Stimulated activated CD8-positive, alpha-beta memory T cell treated with anti-CD3 and anti-CD28 coated beads, Interleukin-12 subunit alpha, Interleukin-12 subunit beta, amount 100 ng/mL, for 1 hour (primary cell): ENCODE measurements at places on chromosomes 3 and 15.

- no peak for DNase-seq
These were observed 97.1 kb downstream of the MEX3B start for GRCh38 chr15:81948751-81949150.

GRCh38 chr3:64460141-64460730, 227.6 kb downstream of the ADAMTS9 start:
- DNase-seq, result no peak

GRCh38 chr3:57500506-57500905, 43.6 kb downstream of the DNAH12 start:
- DNase-seq, result no peak

DNA sequence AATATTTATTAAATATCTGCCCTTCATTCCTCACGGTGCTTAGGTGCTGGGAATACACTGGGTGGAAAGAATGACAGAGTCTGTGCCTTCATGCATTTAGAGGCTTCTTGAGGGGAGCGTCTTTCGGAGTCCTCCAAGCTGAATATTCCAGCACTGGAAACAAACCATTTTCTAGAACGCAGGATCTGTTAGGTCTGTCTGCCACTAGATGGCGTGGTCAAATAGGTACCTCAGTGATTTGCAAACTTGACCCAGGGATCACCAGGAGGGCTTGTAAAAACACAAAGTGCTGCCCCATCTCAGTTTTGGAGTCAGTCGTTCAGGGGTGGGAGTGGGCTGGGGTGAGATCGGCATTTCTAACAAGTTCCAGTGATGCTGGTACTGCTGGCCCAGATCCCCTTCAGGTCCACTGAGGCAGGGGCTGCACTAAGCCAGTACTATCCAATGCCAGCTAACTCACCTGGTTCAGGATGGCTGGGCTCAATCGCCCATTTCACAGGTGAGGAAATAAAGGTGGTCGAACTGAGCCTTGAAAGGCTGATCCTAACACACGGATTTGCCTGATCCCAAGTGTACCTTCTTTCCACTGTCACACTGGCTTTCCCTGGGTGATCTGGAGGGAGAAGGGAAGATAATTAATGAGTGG, 14.8 kb downstream of the ARNT2 start:
- no peak for DNase-seq

DNA sequence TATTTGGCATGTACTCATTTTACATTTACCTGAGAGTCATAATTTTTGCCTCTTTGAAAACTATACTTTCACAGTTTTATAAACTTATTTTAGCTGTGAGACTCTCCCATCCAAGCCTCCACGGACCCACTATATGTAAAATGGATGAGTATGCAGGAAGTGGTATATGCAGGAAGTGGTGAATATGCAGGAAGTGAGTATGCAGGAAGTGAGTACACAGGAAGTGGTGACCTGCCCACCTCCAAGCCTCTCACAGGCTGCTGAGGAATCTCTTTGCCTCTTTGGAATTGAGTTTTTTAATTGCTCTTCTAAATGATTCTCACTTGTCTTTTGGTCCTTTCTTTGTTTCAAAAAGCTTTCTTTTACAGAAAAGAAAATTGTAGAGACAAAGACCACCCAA, 85.2 kb downstream of the KBTBD8 start:
- peak; percentile 16 for DNase-seq
